Femur (tissue), 1 donor: ENCODE measurements at places on chromosomes 5 and 9.
A peak's percentile ranks its signal among the peaks of the same experiment; 100 is the strongest.

GRCh38 chr5:27906481-27906880, 868.1 kb upstream of the CDH9 start:
- no peak for DNase-seq

- no peak for DNase-seq
Measured at GRCh38 chr9:4967523-4967922, 17.5 kb upstream of the JAK2 start.

- peak; percentile 87 for DNase-seq
Measured at GRCh38 chr9:129336601-129337331, 158.7 kb upstream of the IER5L start.

DNA sequence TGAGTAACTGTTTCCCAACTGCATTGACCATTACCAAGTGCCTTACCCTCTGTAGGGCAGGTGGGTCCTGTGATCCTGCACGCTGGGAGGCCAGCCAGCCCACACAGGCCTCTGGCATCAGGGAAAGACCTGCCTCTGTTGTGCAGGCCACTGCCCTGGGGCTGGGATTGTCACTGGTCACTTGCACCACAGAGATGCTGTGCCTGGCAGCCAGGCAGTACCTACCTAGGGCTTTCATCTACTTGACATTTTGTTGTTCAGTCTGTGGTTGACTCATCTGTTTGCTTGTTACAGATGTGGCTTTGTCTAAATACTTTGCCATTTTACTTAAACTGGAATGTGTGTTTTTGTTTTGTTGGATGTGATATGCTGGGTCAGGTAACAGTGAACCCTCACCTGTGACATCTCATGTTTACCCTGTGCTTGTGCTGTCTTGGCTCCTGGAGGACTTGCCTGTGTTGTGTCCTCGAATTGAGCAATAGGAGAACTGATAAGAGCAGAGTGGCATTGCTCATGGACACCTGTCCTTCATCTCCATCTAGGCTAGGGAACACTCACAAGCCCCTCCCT, 32.8 kb downstream of the SECISBP2 start:
- DNase-seq = no peak

GRCh38 chr9:111036429-111036789, 1.9 kb downstream of the LPAR1 start:
- peak; percentile 73 for DNase-seq

- peak; percentile 72 for DNase-seq
Measured at GRCh38 chr5:31692561-31693221, 53.8 kb downstream of the PDZD2 start.

DNA sequence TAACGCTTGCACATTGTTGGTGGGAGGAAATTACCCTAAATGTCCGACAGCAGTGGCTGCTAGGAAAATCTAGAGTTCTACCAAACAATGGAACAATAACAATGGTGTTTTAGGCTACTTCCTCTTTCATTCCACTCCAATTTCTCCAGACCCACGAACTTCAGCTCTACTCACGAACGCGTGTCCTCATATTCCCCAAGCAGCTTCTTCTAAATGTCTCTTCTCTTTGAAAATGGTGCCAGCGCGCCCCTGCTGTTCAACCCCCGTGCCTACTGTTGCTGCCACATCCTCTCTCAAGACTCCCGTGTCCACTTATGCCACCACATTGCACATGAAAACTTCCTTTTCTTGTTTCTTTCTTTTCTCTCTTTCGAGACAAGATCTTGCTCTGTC, 25.6 kb downstream of the OR2V2 start:
- DNase-seq = no peak

DNA sequence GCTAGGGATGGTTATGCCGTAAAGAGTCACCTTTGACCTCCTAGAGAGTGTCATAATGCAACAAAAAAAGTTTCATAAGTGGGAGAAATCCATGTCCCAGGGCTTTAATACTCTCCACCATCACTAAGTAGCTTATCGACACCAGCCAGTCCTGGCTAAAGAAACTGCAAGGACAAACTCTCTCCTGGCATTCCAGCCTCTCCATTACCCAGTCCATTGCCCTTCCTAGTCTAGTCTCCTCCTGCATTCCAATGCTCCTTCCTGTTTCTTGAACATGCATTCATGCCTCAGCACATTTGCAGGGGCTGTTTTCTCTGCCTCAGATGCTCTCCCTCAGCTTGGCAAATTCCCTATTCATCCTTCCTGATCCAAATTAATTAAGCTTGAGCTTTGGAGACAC, 364.1 kb downstream of the BRINP1 start:
- no peak for DNase-seq

- no peak for DNase-seq
Measured at GRCh38 chr9:115923903-115924668, 229.5 kb upstream of the PAPPA start.

- peak; percentile 79 for DNase-seq
Measured at GRCh38 chr9:98879963-98880310, 63.8 kb upstream of the COL15A1 start.

- DNase-seq = peak; percentile 76
Measured at GRCh38 chr5:142906863-142907671, 136.9 kb downstream of the ARHGAP26 start.

DNA sequence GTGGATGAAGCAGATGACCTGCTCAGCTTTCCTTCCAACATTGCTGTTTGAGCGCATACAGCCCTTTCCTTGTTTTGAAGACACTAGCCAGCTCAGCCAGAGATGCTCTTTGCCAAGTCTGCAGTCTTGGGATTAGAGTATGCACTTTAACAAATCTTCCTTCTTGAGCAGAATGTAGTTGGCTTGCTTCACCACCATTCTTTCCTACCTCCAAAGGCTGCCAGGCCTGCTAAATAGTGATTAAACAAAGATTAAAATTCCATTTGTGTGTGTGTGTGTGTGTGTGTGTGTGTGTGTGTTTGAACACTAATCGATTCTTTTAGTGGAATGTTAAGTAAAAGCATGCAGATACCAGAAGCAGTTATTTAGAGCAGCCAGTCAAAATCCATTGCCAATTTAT, 97.6 kb downstream of the GALNT10 start:
- peak; percentile 80 for DNase-seq

- DNase-seq = no peak
Measured at GRCh38 chr5:44887722-44888121, 79.0 kb downstream of the MRPS30 start.

DNA sequence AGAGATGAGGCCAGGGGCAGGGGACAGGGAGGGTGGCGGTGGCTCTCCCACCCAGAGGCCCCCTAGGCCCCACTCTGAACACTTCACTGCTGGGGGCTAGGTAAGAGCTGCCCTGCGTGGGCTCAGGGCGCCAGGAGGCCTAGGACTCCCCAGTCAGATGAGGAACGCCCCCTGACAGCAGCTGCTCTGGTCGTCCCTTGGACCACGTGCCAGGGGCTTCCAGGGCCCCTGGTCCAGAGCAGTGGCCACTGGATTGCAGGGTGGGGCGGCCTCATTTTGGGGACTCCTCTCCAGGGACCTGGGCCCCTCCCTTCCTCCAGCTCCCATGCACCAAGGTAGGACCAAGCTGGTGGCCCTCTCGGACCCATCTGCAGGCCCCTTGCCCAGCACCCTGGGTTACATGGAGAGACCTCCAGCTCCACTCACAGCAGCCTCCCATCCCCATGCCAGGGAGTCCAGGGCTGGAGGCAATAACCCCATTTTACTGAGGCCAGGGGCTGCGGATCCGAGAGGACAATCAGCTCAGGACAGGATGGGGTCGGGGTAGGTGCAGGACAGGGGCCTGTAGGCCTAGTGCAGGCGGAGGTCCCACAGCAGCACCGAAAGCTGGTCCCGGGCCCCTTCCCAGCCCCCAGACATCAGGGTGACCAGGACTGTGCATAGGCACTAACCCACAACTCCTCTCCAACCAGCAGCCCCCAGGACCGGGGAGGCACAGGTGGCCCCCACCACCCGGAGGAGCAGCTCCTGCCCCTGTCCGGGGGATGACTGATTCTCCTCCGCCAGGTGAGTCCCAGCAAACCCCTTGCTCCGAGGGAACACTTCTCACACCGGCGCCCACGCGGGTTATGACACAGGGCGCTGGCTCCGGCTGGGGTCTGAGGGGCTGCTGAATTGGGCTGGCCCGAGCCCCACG, 1.5 kb downstream of the EGFL7 start:
- DNase-seq = no peak

GRCh38 chr5:36723912-36724311, 117.5 kb downstream of the SLC1A3 start:
- no peak for DNase-seq

DNA sequence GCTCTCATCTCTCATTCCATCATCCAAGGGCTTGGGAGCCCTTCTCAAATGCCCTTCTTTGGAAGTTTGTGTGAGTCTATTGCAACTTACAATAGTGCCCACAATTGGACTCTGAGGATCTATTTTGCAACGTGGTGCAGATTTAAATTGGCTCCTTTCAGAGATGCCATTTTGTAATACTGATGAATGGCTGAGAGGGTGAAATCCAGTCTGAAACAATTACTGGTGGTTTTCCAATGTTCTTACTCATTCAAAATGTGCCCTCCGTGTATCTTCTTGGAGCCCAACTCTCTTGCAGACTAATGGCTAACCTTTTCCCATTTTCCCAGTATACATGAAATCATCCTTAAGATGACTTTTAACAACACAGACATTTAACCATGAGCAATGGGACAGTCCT, 6.1 kb downstream of the ZNF462 start:
- DNase-seq = no peak

DNA sequence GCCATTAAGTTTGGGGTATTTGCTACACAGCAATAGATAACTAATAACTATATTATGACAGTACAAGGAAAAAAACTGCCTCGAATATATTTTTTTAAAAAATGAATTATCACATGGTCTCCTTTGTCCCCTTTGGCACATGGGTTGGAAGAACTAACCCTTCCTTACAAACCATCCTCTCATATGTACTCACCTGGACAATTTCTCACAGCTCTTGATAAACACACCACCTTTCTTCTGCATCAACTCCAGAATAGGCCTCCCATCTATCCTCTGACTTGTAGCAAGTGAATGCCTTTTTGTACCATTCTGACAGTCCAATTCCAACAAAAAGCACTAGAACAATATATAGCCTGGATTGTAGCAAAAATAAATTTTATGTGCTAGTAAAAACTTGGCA, 78.7 kb upstream of the LARP1 start:
- no peak for DNase-seq

DNA sequence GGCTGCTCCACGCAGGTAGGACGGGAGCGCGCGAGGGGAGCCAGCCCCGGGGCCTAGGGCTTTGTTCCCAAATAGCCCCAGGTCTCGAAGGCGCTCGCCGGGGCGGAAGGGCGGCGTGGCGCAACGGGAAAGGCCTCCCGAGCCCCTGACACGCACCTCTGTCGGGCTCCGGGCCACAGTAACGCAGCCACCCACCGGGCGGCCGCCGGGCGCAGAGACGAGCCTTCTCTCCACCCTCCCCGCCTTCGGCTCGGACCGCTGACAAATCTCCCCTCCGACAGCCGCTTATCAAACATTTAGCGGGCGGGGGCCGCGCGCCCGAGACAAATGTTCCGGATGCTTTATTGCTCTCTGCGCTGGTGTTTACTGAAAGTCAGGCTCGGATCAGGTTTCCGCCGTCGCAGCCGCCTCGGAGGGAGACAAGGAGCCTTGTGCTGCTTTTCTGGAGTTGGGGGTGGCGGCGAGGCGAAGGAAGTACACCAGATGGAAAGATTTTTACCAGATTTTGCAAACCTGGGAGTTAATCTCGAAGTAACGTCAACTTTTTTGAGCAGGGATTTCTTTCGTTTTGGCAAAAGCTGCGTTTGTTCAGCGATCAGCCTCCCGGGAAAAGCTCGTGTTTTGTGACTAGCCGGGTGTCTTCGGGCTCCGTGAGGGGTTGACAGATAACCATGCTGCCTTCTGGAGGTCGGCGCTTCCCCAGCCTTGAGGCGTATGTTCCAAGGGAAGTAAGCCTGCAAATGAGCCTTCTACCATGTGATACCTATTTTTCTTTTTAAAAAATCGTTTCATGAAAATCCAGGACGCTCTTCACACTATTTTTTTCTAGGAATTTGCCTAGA, 950 bp downstream of the RGMB start:
- peak; percentile 84 for DNase-seq

- DNase-seq = peak; percentile 72
Measured at GRCh38 chr5:52948418-52949076, 40.6 kb upstream of the ITGA2 start.

DNA sequence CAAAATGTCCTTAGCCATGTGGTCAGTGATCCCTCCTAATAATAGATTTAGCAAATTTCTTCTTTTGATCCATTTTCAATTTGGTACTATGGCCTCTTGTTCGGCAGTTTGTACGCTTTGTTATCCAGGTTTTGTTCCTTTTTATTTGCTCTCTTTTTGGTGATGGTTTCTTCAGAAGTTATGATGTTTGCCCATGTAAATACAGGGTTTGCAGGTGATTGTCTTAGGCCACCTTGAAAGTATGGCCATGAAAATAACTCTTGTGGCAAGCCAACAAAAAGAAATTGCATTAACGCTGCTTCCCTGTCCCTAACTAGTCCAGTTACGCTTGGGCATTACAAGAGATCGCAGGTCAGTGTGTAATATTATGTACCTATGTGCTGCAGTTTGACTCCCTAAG, 8.6 kb downstream of the GPR151 start:
- DNase-seq = no peak

- no peak for DNase-seq
Measured at GRCh38 chr5:17169507-17169906, 47.9 kb upstream of the BASP1 start.

DNA sequence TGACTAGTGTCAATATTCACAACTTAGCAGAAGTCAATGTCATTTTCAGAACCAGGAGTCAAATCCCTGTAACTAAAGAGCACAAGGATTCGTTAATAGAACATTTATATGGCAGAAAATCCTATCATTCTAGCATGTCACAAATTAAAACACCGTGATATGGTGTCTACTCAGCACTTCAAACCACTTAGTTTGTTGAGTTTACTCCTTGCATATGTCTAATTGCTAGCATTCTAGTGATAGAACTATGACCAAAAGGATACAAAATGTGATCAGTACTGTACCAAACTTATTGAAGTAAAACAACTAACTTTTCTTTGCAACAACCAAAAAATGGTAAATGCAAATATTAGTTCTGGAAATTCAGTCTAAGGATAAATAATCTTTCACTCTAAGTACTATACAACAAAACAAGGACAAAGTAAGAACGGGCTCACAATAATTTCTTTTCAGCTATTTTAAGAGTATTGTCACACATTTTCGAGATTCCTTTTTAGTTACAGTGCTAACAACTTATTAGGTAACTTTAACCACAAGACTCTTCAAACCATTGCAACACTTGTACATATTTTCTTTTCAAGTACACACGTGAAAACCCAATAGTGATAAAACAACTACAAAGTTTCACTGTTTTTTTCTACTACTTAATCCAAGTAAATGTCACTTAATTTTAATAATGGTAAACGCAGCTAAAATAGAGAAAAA, 845.2 kb upstream of the CDH10 start:
- DNase-seq = no peak

DNA sequence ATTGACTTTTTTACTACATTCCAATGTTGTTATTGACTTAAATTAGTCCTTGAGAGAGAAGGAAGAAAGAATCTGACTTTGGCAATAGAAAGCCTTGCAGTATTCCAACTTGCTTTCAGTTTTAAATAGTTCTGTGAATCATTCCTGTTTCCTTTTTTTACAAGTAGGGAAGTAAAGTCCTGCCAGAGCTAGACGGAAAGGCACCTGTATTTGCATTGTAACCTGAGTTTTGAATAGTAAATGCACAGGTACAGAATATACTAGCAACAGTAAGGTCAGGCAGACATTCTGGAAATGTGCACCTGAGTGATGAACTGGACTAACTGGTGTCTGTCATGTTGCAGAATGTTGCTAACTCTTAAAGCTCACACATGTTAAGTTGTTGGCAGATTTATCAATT, 100.9 kb downstream of the PRKACG start:
- no peak for DNase-seq
